Tibial nerve (tissue), 4 donors: ENCODE measurements at places on chromosomes 4 and X. TPM values are rescaled to one million over a fixed set of nuclear protein-coding genes. Genes with fewer than 3 reads are reported as not detected.

FRMPD4 gene
- total RNA-seq: 0.39 TPM

DNA sequence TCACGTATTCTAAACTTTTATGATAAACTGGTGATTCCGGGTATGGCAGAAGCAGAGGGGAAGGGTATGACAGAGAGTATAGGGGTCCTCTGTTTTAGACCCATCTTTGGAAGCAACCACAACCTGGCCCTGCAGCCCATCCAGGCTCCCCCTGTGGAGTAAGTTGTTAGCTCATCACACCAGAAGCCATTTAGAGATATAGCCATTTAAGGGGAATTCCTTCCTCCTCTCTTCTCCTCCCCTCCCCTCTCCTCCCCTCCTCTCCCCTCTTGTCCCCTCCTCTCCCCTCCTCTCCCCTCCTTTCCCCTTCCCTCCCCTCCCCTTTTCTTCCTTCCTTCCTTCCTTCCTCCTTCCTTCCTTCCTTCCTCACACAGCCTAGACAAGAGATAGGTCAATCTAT is 197.3 kb upstream of the LDB2 start:
- no peak for DNase-seq

DNA sequence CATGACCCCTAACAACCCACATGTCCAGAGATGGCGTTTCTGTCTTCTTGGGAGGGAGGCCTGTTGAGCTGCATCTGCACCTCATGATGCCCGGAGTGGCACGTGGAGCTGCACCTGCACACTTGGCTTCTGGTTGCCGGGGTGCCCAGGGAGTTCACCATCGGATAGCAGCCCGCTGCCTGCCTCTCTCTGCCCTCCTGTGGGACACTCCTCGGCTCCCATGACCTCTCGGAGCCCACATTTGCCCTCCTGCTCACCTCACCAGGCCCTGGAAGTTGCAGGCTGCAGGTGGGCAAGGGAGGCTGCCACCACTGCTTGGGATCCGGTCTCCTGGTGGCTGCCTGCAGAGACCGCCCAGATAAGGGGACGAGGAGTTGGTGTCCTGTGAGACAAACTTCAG is 74.1 kb downstream of the TRAPPC11 start:
- no peak for DNase-seq

GRCh38 chr4:80215449-80216052 is 18.2 kb downstream of the PRDM8 start:
- DNase-seq: no peak

SPANXA2 gene
- total RNA-seq: not detected

GRCh38 chrX:23616361-23616760 is 50.9 kb upstream of the PRDX4 start:
- no peak for DNase-seq

- DNase-seq: no peak
Observed at GRCh38 chrX:101219116-101219863, at the start of gene DRP2. Gene DRP2 (plus strand): TSS chrX:101219786. CDS start chrX:101231648, 11,862 bp downstream.

NOP14 gene
- 30.3 TPM for total RNA-seq

PCDH18 gene
- 61.3 TPM for total RNA-seq

GRCh38 chr4:94642561-94642866 is 115.2 kb upstream of the BMPR1B start:
- no peak for DNase-seq

USP27X gene
- total RNA-seq: 1.3 TPM

DNA sequence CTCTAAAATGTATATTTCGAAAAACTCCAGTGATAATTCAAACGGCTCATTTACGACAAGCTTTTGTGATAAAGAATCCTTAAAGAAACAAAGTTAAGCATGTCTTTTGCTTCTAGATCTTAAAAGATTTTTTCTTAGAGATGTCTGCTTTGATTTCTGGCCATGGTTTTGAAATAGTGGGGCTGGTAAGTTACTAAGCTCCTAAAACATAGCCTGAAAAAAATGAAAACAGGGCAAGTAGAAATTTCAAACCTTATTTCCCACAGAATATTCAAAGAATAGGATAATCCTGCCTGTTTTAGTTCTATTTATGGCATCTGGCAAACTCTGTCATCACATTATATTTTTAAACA is 318.3 kb downstream of the ARHGAP24 start:
- no peak for DNase-seq

NDP gene
- 2.2 TPM for total RNA-seq

GRCh38 chr4:7003176-7003878 is 39.8 kb upstream of the TADA2B start:
- no peak for DNase-seq

WNK3 gene
- 2.0 TPM for total RNA-seq

GRCh38 chr4:132593717-132594400 is 555.2 kb upstream of the PCDH10 start:
- no peak for DNase-seq

GRCh38 chr4:112766422-112766821 is 129.5 kb downstream of the LARP7 start:
- DNase-seq: peak; percentile 63

- DNase-seq: no peak
Observed at GRCh38 chr4:6027392-6027791, 9.2 kb upstream of the C4orf50 start.
